ENCODE measurements at places on chromosomes 11 and 22.

DNA sequence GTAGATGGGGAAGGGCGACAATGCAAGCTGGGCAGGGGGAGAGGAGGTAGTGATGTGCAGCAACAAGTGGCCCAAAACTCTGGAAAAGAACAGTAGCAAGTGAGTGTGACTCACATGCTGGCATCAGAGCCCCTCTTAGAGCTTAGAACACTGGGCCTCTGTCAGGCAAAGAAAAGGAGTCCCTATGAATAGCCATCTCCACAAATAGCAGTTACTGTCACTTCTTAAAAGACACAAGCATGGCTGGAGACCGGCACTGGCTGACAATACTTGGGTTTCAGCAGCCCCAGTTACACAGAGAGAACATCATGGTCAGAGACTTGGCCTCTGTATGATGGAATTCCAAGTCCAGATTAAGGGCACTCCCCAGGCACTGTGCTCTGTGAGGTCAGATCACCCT, 58.2 kb downstream of the PRCP start:
- no peak for DNase-seq

DNA sequence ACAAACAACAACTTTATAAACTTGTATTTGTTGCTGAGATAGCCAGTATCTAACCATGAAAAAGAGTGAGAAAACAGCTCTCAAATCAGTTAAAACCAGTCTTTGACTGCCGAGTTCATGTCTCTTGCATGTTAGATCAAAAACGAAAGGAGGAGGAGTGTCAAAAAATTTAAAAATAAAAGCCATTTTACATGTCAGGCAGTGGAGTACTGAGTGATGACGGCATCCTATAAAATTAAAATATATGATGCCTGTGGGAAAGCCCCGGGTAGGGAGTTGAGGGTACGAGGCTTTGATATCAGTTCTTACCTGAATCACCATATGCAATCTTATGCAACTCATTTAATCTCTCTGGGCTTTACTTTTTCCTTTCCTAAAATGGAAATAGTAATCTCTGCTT, 117.3 kb downstream of the ETS1 start:
- DNase-seq = no peak

- DNase-seq = no peak
Observed at GRCh38 chr11:11189506-11189905, 163.5 kb downstream of the CSNK2A3 start.

- no peak for DNase-seq
Observed at GRCh38 chr11:61023966-61024295, 52.5 kb downstream of the CD6 start.

GRCh38 chr11:69866648-69867047, 47.4 kb upstream of the FGF3 start:
- DNase-seq = no peak

DNA sequence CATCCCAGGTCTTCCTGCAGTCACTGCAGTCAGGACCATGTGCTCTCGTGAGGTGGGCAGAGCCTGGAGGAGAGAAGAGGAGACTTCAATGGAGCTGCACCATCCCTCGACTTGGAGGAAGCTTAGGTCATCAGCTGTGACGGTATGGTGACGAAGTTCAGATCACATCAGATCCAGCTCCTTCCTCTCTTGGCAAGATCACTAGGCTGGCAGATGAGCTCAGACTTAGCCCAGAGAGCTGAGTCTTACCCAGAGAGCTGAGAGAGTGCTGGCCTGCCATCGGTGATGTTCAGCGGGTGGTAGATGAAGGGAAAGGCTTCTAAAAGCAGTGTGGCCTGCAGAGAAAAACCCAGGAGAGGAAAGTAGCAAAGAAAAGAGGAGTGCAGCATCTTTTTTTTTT, 1.8 kb upstream of the SLC15A3 start:
- no peak for DNase-seq

DNA sequence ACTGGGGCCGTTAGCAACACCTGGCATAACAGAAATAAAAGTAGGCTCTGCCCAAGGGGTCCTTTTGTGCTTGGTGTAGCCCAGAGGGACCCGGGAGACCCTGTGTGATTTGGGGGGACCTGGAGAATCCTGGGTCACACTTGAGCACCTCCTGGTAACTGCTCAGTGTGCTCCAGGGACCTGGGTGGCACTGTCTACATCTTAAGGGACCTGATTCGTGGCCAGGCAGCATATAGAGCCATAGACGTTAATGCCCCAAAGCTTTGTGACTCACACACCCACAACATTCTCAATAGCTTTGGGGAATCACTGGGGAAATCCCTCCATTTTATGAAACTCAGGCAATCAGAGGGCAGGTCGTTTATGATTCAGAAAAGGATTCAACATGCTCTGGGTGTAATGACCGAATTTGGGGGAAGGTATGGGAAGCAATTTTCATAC, 3.6 kb upstream of the IGF2 start:
- DNase-seq = peak; percentile 27

GRCh38 chr11:46335271-46335670, 12.0 kb upstream of the DGKZ start:
- no peak for DNase-seq

GRCh38 chr11:124872280-124872679, 7.0 kb downstream of the ROBO3 start:
- no peak for DNase-seq

DNA sequence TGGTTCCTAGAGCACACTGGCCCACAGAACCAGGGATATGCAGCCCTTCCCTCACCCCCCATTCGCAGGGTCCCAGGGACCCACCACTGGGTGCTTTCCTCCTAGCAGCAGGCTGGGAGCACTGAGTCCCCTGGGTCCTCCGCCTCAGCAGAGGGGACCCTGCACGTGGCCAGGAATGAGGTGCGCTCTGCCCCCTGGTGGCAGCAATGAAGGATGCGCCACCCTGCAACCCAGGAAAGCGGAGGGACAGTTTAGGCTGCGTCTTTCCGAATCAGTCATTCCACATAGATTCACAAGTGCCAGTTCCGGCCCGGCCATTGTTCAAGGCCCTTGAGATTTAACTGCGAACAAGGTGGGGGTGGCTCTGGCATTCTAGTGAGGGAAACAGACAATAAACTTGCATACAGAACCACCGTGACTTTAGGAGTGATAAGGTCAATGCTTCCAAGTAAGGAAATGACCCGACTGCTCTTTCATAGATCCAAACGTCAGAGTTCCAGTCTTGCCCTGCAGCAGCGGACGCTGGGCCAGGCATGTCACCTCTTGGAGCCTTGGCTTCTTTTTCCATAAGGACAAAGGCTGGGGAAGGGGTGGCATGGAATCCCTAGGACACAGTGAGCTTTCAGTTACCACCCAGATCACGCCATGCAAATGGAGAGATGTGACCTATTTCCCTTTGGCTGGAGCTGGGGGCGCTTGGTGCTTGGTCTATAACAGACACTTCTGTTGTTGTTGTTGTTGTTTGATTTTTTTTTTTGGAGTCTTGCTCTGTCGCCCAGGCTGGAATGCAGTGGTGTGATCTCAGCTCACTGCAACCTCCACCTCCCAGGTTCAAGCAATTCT, 7.7 kb downstream of the RIN1 start:
- peak; percentile 80 for DNase-seq

- DNase-seq = no peak
Observed at GRCh38 chr11:116533186-116533825, 239.5 kb downstream of the BUD13 start.
